ENCODE measurements at places on chromosomes 13 and 19.

DNA sequence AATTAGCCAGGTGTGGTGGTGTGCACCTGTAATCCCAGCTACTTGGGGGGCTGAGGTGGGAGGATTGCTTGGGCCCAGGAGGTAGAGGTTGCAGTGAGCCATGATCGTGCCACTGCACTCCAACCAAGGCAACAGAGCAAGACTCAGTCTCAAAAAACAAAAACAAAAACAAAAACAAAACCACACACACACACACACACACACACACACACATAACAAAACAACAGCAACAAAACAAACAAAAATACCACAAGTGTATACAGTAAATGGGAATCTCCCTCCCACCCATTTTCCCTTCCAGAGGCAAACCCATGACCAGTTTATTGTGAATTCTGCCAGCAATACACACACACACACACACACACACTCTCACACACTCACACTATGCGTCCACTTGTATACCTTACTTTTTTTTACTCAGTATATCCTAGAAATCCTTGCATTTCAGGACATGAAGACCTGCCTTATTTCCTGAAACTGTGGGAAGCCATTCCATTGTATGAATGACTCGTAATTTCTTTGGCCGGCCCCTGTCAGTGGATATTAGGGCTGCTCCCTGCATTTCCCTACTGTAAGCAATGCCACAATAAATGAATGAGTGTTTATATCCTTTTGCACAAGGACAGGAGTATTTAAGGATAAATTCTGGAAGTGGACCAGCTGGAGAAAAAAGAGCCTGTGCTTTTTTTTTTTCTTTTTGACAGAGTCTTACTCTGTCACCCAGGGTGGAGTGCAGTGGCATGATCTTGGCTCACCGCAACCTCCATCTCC is 6.9 kb upstream of the PLEKHF1 start:
- no peak for DNase-seq

DNA sequence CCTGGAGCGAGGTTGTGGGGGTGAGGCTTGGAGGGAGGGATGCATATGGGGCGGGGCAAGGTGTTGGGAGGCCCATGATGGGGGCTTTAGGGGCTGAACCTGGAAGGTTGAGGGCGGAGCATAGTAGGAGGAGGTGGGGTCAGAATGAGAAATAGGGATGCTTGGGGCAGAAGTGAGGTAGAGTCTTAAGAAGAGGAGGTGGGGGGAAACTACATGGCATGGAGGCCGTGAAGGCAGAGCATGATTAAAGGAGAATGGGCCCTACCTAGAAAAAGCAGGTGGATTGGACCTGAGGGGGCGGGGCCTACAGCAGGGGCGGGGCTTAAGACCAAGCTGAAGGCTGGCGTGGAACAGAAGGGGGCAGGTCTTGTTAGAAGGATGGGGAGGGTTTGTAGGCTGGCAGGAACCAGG is 799 bp downstream of the NR1H2 start:
- DNase-seq = no peak

DNA sequence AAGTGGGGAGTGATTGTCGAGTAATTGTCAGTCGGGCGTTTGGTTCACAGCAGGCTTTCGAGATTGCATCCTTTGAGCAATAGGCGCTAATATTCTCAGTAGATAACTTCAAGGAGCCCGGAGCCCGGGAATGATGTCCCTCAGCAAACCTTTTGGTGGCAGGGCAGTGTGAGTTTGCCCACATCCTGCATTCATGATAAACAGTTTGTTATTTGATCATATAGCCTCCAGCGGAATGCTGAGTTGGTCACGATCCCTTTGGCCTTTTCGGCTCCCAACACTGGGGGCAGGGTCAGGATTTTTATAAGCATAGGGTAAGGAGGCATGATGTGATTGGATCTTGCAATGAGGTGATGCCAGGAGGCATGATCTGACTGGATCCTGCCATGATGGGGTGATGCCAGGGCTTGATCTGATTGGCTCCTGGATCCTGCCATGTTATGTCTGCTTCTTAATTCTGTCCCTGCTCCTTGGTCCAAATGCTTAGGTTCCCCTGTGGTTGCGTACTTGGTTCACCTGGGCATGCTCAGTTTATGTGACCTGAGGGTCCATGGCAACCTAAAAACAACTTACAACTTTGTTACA is 38.2 kb upstream of the IGSF23 start:
- no peak for DNase-seq

DNA sequence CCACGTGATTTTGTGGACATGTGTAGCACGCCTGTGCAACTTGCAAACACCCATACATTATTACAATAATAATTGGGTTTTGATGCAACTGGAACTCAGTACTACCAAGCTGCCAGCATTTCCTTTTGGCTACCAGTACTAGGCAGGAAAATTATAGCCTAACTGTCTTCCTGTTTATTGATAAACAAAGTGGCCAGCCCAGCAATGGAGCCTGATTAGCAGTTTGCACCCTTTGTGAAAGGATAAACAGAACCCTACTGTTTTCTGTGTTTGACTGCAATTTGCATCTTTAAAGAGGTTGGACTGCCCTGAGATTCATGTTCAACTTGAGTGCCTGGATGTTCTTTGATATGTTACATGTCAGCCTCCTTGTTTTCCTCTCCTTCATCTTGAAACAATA is 173.9 kb downstream of the ZIC5 start:
- peak; percentile 80 for DNase-seq

GRCh38 chr19:19202707-19203011 is 555 bp downstream of the NR2C2AP start:
- DNase-seq = no peak

- DNase-seq = peak; percentile 63
Measured at GRCh38 chr13:112891477-112892401, 77.3 kb upstream of the MCF2L start.
